ENCODE measurements at places on chromosomes 1 and 21.

DNA sequence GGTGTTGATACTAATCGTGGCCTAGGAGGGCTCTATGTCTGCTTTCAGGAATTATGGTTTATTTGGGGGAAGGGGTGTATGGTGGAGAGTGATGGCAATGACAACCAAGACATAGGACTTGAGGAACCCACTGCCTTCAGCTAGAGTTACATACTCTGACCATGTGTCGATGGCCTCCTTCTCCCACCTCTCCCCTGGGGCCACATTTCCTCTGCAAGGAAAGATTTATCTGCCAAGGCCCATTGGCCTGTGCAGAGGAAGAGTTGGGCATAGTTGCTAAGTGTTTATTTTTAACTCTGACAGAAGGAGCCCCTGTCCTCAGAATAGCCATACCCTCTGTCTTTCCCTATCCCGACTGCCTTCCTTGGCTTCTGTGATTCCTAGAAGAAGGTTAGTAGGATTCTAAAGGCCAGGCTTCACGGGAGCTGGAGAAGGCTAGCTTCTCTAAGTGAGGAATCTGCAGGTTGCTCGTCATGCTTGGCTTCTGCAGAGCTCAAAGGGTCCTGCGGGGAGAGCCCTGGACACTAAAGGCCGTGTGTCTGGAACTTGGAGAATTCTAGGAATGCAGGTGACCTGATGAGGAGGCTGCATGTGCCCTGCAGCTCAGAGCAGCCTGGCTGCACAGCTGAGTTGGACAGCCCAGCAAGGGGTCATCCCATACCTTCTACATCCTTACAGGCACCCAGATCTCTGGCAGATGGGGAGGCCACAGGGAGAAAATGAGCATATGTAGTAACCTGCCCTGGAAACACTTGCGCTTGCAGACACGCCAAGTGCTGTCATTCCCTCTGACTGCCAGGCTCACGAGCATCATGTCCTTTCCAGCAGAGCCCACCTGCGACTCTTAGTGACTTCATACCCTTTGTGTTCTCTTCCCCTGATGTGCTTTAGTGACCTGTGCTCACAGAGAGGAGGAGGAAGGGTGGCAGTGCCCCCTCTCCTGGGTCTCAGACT is 9.7 kb downstream of the MAPKAPK2 start:
- DNase-seq, result no peak

- DNase-seq, result no peak
Measured at GRCh38 chr1:90394247-90394646, 322.9 kb downstream of the BARHL2 start.

GRCh38 chr21:31988492-31989290 is 115.9 kb downstream of the HUNK start:
- no peak for DNase-seq

DNA sequence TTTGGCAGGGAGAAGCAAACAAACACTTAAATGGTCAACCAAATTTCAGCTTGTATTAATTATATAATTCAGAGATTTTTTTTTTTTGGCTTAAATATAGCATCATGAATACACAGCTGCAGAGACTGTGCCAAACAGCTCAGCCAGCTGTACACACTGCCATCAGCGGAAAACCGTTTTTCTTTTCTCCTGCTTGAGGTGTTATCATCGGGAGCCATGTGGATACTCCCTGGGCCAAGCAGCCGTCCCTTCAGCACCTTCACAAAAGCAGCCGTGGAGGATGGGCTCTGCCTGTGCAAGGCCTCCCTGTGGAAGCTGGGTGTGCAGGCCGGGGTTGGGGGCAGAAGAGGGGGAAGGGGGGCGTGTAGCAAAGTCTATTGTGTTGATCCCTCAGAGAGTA is 85.0 kb downstream of the NUF2 start:
- DNase-seq, result no peak

DNA sequence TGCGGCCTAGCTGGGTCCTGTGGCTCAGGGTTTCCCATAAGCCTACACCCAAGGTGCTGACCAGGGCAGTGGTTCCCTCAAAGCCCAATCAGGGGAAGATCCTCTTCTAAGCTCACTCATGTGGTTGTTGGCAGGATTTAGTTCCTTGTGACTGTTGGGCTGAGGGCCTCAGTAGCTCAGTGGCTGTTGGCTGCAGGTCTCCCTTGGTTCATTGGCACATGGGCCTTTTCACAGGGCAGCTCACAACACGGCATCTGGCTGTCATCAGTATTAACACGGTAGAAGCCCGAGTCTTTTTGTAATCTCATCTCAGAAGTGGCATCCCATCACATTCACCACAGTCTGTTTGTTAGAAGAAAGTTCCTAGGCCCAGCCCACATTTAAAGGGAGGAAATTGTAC is 188.2 kb upstream of the HMCN1 start:
- no peak for DNase-seq

DNA sequence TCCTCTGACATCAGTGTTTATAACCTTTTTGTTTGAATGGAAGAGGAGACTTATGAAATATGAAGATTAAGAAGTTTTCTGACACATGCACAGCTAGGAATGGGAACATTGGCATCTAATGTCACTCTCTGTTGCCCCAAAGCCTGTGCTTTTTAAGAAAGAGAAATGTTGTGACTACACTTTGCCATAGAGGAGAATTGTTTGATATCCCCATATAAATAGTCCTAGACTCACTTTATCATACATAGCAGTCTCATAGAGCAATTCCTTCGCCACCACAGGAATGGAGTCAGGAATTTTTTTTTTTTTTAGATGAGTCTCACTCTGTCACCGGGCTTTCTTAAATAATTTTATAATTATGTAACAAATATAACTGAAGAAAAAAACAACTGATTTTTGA is 1.5 kb downstream of the KRTAP21-3 start:
- DNase-seq, result no peak
